ENCODE measurements at places on chromosomes 5 and 9.

GRCh38 chr5:75044406-75044805, 8.0 kb downstream of the GCNT4 start:
- DNase-seq: no peak

DNA sequence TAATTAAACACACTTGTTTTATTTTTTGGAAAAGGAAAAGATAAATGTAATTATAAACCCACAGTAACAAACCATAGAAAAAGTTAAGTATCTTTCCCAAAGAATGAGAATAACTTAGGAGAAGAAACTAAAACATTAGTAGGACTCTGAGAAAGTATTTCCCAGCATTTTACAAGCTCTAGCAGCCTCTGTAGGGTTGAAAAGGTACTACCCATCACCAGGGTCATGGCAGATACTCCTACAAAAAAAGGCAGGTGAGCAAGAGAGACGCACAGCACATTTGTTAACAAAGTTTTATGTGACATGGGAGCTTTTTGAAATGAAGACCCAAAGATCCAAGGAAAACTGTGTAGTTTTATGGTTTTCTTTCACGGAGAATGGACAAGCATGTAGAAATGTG, 77.7 kb upstream of the FAM169A start:
- DNase-seq: no peak

DNA sequence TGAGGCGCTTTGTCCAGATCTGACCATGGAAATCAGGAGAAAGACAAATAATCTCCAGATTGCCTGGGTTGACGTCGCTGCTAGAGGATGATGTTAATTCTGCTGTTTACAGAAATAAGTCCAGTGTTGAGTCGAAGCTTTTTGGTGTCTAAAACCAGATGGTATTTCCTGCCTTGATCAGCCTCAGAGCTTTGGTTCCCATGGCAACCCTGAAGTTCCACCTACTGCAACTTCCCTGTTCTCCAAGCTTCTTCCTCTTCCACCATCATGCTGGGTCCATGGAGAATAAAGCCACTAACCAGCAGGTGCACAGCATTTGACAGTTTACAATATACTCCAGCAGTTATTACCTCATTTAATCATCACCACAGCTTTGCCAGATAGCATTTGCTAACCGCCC, 18.0 kb upstream of the GABBR2 start:
- no peak for DNase-seq

GRCh38 chr5:153601377-153601776, 110.9 kb downstream of the GRIA1 start:
- no peak for DNase-seq

- DNase-seq: no peak
Measured at GRCh38 chr5:93395010-93395409, 186.0 kb downstream of the NR2F1-AS1 start.

- no peak for DNase-seq
Measured at GRCh38 chr9:112890106-112891081, at the start of gene SLC46A2. Gene SLC46A2 (minus strand): TSS chr9:112890876. CDS start chr9:112890681, 195 bp downstream.

DNA sequence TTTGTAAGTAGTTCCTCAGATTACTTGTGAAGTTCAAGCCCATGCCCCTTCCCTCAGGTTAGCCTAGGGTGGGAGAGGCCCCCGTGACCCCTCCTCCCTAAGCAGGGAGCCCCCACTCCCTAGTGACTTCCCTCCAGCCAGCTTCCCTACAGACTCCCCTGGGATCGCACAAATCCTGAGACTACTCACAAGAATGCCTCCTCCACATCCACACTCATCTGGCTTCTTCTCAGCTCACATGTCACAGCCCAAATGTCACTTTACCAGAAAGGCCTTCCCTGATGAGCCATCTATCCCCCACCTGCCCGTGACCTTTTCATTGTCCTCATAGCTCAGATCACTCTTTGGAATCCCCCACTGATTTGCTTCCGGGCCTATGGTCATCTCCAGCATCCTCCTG, 96.7 kb upstream of the ARAP3 start:
- DNase-seq: no peak

DNA sequence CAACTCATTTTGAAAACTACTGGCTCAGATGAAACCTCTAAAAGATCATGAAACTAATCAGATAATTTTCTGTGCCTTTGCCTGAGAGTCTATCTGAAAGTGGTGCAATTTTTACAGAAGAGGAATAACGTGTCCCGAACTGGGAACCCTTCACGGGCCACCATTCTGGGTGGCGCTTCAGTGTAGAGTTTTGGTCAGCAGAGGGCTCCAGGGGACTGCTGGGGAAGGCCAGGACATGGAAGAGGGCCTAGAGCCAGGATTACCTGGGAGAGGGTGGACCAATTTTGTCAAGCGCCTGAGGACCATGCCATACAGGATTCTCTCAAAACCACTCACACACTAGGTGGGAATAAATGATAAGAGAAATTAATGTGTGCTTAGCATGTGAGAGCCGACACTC, 49.7 kb upstream of the PLEKHG4B start:
- DNase-seq: no peak

DNA sequence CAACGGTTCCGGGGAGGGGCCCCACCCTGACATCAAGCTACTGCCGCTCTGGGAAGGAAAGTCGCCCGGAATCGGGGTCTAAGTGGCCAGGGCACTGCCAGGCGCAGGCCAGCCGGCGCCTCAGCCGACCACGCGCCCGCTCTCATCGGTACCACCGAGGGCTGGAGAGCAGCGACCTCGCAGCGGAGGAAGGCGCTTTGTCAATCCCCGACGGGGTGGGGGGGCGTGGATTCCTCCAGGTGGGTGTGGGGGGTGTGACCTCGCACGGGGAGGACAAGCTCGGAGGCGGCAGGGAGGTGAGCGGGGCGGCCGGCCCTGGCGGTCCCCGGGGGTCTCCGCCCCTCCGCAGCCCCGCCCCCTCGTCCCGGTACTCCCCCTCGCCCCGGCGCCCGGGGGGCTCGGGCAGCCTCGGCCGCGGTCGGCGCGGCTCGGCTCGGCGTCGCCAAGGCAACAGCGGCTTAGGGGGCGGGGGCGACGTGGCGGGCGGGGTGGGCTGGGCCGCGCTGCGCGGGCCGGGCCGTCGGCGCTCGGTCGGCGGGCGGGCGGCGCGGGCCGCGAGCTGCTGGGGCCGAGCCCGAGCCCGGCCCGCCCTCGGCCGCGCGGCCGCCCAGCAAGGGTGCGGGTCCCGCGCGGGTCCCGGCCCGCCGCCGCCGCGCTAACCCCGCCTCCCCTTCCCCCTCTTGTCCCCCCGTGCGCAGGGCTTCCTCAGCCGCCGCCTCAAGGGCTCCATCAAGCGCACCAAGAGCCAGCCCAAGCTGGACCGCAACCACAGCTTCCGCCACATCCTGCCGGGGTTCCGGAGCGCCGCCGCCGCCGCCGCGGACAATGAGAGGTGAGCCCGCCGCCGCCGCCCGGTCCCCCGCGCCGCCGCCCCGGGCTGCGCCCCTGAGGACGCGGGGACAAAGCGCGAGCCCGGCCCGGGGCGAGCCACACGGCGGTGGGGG, 47.5 kb downstream of the DAB2IP start:
- DNase-seq: no peak

GRCh38 chr9:130766927-130767307, 68.1 kb upstream of the ABL1 start:
- no peak for DNase-seq

DNA sequence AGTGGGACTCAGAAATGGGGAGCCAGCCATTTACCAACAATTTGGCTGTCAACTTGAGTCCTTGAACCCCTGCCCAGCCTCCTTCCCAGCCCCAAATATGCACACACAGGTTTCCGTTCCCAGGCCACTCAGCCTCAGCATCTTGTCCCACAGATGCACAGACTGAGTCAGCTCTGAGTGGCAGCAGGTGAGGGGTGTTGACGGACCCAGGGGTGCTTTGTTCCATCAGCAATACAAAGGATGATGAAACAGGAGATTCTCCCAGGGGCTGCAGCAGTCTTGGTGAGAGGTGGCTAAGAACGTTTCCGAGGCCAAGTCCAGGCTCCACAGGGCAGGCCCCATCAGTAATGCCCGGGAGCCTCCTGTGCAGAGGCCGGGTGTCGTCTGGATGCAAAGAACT, 4.9 kb upstream of the OLFM1 start:
- no peak for DNase-seq

- DNase-seq: no peak
Measured at GRCh38 chr9:136985853-136986252, 3.1 kb downstream of the LCNL1 start.

GRCh38 chr9:7967851-7968250, 168.3 kb upstream of the DMAC1 start:
- DNase-seq: no peak

GRCh38 chr5:96745844-96746531, 61.8 kb downstream of the ERAP1 start:
- DNase-seq: no peak

GRCh38 chr9:116286297-116286696, 132.7 kb downstream of the PAPPA start:
- DNase-seq: no peak

Data from HuH-7.5 (cell line).